K562 (cell line): ENCODE measurements at places on chromosomes 3 and 15.

DNA sequence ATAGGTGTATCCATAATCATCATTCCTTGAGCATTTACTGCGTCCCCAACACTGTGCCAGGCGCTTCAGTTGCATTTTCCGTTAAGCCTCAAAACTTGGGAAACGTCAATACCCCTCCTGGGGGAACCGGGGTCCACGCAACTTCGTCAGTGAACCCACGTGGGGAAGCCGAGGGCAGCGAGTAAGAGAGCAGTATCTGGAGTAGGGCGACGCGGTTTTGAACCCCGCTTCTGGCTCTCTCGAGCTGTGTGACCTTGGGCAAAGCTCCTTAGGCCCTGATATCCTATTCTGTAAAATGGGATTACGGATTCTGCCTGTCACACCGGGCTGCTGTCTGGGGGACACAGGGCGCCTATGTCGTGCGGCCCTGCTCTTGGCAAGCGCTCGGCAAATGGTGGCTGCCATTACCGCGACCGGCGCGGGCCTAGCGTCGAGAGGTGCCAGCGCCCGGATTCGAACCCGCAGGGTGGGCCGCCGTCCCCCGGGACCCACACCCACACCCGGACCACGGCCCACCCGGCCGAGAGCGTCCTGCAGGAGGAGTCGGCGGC lies 590 bp downstream of the POLG start:
- DNase-seq: no peak

DNA sequence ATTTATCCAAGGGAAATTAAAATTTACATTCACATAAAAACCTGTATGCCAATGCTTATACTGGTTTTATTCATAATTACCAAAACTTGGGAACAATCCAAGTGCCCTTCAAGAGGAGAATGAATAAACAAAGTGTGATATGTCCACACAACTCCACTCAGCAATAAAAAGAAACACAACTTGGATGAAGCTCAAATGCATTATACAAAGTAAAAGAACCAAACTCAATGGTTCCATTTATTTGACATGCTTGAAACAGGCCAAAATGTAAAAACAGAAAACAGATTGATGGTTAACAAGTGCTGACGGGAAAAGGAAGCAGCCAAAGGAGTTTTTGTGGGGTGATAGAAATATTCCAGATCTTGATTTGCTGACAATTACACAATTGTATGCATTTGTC lies 23.5 kb downstream of the OCA2 start:
- no peak for DNase-seq

DNA sequence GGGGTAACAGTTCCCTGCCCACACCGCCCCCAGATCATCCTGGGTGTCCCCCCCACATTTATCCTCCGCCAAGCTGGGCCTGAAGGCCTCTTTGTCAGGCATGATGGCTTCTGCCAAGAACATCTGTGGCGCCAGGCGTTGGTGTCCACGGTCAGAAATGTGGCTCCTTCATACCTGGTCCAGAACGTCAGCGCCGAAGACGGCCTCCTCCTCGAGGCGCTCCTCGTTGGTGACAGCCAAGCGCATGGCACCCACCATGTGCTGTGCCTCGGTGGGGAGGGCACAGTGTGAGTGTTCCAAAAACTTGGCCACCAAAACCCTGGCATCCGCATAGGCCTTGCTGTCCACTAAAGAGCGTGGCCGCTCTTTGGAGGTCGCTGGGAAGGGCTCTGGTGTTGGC lies 146.5 kb downstream of the NSMCE3 start:
- no peak for DNase-seq

- no peak for DNase-seq
Measured at GRCh38 chr3:112973325-112974177, 1.4 kb downstream of the CD200R1 start.

DNA sequence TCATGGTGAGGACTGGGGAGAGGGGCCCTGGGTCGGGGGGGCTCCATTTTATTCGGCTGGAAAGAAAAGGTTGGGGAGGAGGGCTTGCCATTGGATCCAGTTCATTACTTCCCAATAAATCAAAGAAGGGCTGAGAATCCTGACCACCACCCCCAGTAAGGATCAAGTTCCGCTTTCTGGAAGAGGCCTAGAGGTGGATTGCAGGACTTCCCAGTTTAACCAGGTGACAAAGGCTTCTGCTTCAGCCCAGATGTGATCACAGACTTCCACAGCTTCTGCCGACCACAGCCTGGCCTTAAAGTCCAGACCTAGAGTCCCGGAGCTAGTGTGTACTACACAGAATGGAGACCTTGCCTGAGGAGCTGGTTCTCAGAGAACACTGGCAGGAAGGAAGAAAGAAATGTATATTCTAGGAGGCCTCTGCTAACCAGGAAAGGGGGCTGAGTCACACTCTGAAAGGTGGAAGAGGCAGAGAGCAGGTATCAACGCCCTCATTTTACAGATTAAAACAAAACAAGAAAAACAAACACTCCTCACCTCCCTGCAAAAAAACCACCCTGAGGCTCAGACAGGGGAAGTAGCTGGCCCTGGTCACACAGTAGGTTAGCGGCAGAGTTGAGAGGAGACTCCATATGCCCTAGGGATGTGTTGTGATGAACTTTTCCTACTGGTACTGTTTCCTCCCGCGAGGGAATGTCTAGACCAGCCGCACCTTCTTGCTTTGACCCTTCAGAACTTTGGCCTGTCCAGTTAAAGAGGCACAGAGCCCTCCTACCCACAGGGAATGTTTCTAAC lies 1.1 kb upstream of the CEMIP start:
- no peak for DNase-seq

GRCh38 chr15:25236143-25236860 lies 202.5 kb downstream of the UBE3A start:
- no peak for DNase-seq

GRCh38 chr15:65777843-65778242 lies 14.2 kb downstream of the DENND4A start:
- no peak for DNase-seq

GRCh38 chr15:33476076-33476475 lies 165.3 kb downstream of the RYR3 start:
- DNase-seq: no peak

- DNase-seq: peak; percentile 43
Measured at GRCh38 chr3:172675441-172676193, 35.2 kb downstream of the NCEH1 start.

- no peak for DNase-seq
Measured at GRCh38 chr3:51935886-51936755, 5.6 kb downstream of the RRP9 start.

DNA sequence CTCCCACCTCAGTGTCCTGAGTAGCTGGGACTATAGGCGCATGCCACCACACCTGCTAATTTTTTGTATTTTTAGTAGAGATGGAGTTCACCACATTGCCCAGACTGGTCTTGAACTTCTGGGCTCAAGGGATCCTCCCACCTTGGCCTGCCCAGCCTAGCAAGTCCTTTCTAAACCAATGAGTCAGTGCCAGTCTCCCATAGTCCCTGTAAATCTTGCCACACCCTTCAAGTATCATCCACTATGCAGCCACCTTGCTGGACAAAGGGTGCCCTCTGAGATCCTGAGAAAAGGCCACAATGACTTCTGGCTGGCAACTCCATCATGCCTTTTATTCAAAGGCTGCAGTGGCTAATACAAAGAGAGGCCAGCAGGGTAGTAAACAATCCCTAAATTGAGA lies 184.0 kb downstream of the ABHD5 start:
- no peak for DNase-seq

GRCh38 chr3:30198162-30198561 lies 408.2 kb upstream of the TGFBR2 start:
- no peak for DNase-seq

GRCh38 chr15:25060996-25061620 lies 106.3 kb downstream of the SNRPN start:
- no peak for DNase-seq

- DNase-seq: no peak
Measured at GRCh38 chr3:123424999-123425712, 23.7 kb downstream of the ADCY5 start.

DNA sequence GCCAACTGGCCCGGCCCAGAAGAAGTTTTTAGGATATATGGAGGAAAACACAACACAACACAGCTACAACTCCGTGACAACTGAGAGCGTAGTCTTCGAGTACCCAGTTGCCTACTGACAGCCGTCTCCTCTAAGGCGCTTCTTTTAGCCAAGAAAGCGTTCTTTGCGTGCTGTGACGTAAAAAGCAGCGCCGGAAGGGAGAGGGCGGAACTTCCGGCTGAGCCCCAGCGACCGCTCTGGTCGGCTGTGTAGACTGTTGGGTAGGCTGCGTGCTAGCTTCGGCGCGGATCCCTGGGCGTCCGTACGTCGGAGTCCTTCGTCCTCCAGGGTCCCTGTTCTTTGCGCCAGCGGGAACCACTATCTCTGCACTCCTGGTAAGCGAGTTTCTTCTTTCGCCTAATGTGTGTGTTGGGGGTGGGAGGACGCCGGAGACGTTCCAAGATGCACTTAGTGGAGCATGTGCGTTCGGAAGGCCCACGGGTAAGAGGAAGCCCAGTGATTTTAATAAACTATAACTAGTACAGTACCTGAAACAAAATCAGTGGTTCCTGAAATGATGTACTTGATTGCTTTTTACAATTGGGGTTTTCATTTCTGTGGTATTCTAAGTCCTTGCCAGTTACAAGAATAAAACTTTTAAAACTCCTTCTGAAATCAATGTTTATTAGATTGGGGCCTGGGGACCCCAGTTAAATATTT lies at the start of gene TRMT10C:
TRMT10C (plus strand) TSS at position 239 of the 699 bp plus-strand sequence. CDS start 2,914 bp downstream, outside the sequence.
- DNase-seq: peak; percentile 77

- DNase-seq: no peak
Measured at GRCh38 chr3:197855571-197855970, 64.5 kb downstream of the LRCH3 start.

DNA sequence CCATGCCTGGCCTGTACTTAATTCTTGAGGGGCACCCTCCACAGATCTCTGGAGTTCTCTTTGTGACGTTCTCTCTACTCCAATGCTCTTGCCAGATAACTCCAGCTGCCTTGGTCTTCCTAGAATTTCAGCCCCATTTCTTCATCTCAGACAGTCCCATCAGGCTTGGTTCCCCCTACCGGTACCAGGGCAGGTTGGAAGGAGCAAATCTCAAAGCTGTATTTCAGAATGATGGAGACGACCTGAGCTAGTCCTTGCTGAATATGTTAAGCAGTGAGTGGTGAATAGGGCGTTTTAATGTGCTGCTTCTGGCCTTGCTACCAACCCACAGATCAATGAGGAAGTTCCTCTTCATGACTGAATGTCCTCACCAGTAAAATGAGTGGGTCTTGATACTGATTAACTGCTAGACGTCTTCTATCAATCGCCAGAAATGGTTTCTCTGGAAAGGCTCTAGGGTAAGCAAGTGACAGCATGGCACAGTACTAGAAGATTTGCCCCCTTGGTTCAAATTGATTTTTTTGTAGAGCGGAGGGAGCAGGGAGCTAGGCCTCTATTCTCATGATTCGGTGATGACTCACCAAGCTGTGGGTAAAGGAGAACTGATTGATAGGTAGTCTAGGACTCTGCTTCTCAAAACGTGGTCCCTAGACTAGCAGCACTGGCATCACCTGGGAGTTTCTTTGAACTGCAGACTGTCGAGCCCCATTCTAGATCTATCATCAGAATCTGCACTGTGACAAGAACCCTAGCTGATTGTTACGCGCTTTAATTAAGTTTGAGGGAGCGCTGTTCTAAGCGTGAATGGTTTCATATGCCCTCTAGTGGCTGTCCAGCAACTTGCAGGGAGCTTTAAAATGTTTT lies 67.8 kb downstream of the UBP1 start:
- peak; percentile 56 for DNase-seq

DNA sequence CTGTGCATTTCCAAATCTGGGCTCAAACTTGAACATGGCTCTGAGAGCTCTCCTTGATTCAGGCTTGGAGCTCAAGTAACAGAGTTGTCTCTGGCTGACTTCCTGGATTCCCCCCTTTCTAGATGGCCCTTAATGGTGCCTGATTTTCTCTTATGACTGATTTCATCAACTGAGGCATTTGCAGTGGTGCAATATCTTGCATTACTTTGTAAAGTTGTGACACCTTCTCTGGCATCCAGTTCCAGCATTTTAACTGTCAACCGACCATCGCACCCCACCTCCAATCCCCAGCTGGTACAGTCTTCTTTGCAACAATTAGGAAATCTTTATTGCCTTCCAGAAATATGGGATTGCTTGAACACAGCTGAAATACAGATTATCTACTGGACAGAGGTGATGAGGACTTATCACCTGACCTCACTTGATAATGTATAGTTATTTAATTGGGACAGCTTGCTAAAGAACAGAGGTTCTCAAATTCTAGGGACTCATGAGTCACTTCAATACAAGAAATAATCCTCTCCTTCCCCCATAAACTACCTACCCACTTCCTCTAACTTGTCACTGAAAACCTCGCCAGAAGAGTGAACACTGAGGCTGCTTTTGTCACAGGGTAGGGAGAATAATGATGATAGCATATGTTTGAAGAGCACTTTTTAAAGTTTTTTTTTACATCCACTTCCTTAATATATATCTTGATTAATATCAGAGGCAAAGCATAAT lies 41.8 kb downstream of the FILIP1L start:
- DNase-seq: no peak

GRCh38 chr3:69425249-69425648 lies 39.4 kb upstream of the FRMD4B start:
- peak; percentile 18 for DNase-seq

DNA sequence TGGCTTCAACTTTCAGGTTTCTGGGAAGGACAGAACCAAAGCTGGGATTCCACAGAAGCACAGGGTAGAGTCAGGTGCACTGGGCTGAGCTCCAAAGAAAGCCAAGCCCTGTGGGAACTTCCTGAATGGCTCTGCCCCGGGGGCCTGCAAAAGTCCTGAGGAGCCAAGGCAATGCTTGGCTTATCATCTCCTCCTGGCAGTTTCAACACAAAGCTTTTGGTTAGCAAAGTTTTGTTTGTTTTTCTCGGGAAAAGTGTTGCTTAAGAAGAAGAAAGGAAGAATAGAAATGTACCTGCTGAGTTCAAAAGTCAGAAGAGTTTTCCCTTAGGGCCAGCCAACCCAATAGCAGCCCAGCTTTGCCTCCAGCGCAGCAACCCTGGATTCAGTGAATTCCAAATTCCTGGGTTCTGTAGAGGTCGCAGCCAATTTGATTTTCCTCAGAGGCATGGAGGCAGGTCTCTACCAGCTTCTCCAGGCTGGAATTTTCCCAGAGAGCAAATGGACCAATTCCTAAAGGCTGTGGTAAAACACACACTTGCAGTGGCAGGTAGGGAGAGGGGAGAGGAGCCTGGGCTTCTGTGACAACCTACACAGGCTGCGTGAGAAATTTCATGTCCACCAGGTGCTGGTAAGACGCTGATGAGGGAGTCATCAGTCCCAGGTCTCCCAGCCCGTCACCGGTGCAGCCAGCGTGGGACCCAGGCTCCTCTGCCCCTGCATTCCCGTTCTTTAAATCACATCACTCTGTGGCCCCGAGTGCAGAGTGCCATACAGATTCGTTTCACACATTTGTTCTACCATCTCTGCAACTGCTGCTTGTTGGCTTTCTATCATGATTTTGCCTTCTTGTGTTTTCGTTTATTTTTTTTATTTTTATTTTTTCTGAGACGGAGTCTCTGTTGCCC lies 54.3 kb upstream of the SNRPA1 start:
- no peak for DNase-seq
